Gastrocnemius medialis (tissue), 4 donors: ENCODE measurements at places on chromosomes 2 and 18.
A peak's percentile ranks its signal among the peaks of the same experiment; 100 is the strongest.

- DNase-seq, result no peak
These were observed 63.6 kb upstream of the ATL2 start for GRCh38 chr2:38440655-38441054.

- no peak for DNase-seq
These were observed 958 bp upstream of the ALLC start for GRCh38 chr2:3656762-3657721.

GRCh38 chr18:39149211-39149806, 1583.7 kb upstream of the CELF4 start:
- no peak for DNase-seq

GRCh38 chr18:36420826-36421225, 123.3 kb downstream of the FHOD3 start:
- no peak for DNase-seq

- no peak for DNase-seq
These were observed 156.1 kb upstream of the HNRNPA3 start for GRCh38 chr2:177056481-177056929.

DNA sequence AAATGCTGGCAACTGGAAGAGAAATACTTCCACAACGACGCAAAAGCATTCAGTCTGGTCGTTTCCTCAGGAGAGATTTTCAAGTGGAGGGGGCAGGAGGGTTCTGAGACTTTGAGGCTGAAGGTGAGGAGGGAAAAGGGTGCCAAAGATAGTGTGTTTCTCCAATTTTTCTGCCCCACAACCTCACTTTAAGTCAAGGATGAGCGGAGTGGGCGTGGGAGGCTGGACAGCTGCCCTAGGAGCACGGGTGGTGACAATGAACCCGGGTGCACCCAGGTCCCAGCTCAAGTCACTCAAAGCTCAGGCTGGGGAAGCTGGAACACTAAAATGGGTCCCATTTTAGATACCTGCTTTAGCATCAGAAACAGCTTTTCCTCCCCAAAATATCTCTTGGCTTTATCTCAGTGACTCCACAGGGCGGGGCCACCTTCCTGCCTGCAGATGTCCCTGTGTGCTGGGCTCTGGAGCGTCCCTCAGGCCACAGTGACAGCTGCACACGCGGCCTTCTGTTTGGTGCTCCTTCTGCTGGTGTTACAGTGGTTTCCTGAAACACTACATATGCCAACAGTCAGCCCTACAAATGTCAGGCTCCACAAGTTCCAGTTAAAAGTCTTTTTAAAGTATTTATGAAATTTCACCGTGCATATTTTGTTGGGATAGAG, 1.4 kb upstream of the MBP start:
- peak; percentile 68 for DNase-seq

DNA sequence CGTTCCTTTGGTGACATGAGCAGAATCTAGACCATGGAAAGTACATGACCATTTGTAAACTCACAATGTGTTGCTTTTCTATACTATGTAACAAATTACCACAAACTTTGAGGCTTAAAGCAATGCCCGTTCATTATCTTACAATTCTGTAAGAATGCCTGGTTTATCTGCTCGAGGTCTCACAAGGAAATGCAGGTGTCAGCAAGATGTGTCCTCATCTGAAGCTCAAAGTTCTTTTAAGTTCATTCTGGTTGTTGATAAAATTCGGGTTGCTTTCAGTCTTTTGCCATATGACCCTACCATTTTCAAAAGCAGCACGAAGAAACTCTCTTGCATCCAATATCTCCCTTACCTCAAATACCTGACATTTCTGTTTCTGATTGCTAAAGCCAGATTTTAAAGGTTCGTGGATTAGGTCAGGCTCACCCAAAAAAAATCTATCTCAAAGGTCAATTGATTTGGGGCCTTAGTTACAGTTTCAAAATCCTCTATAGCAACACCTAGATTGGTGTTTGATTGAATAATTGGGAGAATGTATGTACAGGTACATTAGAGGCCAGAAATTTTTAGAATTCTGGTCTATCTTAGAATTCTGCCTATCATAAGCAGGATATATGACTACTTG, 125.9 kb downstream of the TMEM131 start:
- DNase-seq, result no peak

DNA sequence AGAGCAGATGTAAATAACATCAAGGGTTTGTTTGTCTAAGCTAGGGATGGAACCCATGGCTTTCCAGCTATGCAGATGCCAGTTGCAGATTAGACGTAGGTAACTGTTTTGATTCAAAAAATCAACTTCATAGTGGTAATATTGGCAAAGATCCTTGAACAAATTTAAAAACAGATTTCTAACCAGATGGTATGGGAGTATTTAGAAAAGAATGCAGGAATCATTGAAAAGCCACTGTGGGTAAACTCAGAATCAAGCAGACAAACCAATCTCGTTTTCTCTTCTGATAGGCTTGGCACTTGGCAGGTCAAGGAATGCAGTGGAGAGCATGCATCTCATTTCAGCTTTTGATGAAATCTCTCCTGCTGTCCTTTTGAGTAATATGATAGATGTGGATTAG, 377.5 kb downstream of the CLIP4 start:
- no peak for DNase-seq

GRCh38 chr2:101803945-101804696, 106.6 kb downstream of the MAP4K4 start:
- DNase-seq, result no peak

DNA sequence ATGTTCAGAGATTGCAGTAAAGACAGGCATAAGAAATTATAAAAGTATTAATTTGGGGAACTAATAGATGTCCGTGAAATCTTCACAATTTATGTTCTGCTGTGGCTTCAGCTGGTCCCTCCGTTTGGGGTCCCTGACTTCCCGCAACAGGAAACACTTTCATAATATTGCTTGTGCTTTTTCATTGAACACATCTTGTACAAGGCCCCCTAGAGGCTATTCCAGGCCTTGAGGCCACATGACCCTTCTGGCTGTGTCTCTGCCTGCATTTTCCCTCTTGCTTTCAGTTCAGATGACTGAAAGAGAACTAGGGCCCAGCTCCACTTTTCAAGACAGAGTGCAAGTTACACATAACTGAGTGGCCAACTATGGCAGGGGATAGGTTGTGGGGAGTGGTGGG, 164.1 kb downstream of the TMEM247 start:
- DNase-seq, result no peak

DNA sequence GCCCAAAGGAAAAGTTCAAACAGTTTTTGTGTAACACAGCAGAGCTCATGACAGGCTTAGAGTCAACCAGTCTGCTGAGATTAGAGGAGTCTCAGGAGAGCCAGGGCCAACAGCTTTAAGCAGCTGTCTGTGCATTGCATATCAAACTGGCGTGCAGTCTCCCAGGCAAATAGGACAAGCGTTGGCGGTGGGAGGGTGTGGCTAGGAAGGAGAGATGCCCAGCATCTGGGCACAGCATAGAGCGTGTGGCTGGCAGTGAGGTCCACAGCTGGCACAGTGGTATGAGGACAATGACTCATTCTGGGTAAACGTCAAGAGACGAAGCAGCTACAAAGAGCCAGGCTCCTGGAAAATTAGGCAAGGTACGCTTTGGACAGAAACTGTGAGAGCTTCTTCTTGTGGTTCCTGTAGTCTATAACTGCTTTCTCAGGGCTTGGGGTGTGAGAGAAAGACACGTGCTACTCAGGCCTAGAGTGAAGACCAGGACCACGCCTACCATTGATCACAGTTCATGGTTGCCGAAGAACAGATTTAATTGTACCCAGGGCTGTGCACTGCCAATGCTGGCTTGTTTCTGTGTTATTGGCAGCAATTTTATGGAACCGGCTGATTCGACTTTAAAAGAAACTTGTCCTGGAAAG, 14.8 kb downstream of the ZAP70 start:
- no peak for DNase-seq

DNA sequence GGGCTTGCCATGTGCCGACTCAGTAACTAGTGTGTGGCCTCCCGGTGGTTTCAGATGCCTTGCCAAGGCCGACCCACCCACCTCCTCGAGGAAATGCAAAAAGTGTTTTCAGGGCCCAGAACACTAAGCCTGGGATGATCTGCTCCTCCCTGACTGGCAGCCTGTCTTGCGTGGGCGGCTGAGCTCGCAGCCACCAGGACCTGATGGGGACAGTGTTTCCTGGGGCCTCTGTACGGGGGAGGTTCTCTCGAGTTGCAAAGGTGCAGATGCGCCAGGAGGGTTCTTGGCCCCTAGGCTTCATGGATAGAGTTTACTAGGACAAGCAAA, 85.2 kb downstream of the GLI2 start:
- peak; percentile 19 for DNase-seq

- no peak for DNase-seq
These were observed 85.8 kb downstream of the CLHC1 start for GRCh38 chr2:55146263-55146662.

- DNase-seq, result no peak
These were observed 150.2 kb downstream of the LRRTM1 start for GRCh38 chr2:80154231-80154915.

DNA sequence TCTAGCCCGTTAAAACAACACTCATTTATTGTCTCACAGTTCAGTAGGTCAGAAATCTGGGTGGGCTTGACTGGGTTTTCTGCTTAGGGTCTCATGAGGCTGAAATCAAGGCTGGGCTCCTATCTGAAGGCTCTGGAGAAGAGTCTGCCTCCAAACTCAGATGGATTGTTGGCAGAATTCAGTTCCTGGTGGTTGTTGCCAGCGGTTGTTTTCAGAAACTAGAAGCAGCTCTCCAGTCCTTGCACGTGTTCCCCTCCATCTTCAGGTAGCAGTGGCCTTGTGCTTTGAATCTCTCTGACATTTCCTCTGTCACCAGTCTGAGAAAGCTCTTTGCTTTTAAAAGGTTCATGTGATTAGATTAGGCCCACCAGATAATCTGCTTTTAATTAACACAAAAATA, 20.1 kb upstream of the FN1 start:
- DNase-seq, result no peak

- DNase-seq, result no peak
These were observed 22.5 kb upstream of the UBE2F start for GRCh38 chr2:237944302-237944701.

GRCh38 chr2:236777408-236777807, 207.8 kb downstream of the ACKR3 start:
- no peak for DNase-seq

DNA sequence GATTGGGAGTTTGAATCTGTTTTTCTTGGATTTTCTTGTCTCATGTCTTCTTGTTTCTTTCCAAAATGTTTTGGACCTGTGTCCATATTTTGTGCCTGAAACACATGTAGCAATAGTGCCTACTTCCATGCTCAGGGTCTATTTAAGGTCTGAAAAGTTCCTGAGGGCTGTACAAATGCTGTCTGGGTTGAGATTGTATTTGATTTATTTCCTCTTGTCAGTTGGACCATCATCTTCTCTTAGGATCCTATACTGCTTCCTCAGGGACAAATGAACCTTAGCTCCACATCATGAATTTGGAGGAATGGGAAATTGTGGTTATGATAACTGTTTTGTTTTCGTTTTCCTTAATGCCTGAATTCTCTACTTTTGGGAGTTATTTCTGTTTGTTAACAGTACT, 59.9 kb downstream of the UBR3 start:
- no peak for DNase-seq

DNA sequence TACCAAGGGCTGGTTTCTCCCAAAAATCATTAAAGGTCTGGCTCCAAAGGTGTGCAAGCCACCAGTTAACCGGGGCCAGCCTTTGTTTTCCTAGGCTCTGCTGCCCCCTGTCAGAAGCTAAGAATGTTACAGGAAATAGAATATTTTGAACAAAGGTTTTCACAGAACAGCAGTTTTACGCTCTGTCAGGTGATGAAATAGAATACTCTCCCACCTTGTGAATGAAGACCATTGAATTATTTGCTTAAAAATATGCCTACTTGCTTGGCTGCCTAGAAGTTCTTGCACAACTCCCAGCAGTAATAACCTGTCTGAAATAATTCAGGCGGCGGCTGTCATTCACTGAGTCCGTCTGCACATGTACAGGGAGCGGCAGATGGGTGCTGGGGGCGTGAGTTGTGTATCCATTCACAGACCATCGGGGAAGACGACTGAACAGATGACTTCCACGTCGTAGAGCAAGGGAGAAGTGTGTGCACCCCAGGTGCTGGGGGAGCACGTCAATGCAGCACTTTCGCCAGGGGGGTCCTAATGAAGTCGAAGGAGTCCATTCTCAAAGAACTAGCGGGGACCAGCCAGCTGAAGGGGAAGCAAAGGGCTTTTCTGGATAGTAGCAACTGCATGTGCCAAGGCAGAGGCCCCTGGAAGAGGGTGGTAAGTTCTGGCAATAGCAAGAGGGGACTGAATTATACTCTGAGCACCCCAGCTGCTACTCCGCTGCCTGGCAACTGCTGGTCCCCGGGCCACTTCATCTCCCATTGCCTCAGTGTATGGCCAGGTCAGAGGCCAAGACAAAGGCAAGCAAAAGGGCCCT, 56.1 kb downstream of the SF3B1 start:
- no peak for DNase-seq

DNA sequence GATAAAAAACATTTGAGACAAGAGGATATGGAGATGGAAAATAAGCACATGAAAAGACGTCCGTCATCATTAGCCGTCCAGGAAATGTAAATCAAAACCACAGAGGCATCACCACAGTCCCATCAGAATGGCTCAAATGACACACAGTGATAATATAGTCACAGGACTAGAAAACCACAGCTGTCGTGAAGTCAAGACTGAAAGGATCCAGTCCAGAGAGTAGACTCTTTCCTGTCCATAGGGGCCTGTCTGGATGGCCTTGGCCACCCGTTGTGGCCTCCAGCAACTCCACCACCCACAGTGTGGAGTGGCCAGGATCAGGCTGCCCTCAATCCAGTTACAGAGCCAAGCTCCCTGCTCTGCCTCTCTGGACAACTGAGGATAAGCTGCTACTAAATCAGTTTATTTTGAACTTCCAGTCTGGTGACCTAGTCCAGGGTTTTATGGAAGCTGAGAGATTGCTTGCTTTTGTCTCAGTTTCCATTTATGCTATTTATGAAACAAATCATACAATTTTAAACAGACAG, 60.4 kb downstream of the RHOB start:
- DNase-seq, result peak; percentile 36

DNA sequence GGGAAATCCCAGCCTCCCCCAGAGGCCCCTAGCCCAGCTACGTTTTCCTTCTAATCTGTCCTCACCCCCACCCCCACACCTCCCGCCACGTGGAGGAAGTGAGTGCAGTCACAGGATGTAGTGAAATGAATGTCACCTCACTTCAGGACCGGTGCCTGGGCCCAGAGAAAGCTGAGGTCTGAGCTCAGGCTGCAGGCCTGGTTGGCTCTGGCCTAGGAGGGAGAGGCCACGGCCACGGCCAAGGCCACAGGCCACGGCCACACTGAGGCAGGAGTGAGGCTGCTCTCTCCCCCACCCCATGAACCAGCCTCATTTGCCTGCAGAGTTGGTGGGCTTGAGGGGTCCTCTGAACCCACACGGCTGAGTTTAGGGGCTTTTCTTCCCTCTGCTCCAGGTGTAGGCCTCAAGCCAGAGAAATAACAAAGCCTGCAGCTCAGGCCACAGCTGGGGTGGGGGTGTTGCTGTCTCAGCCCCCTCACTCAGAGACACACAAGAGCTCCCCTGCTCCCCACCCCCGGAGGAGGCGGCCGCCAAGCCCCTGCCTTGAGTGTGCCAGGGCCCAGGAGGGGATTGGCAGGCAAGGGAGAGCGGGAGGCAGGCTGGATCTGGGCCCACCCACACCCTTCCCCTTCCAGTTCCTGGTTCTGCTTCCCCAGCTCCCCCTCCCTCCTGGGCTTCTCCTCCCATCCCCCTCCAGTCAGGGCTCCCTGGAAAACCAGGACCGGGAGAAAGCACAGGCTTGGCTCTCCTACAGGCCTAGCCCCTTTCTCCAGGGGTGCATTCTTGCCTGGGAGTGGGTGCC, 27.0 kb downstream of the DNMT3A start:
- peak; percentile 49 for DNase-seq
